ENCODE measurements at places on chromosomes 2 and 18. TPM values are rescaled to one million over a fixed set of nuclear protein-coding genes. Genes with fewer than 3 reads are reported as not detected.

Gene OSBPL1A
- total RNA-seq: 3.5 TPM

Gene DNAH7
- not detected for total RNA-seq

Gene RNU2-63P
- 4.3 TPM for total RNA-seq

Gene UGT1A1
- total RNA-seq: not detected

Gene BMP10
- not detected for total RNA-seq

Gene DNAJC5G
- total RNA-seq: not detected

DNA sequence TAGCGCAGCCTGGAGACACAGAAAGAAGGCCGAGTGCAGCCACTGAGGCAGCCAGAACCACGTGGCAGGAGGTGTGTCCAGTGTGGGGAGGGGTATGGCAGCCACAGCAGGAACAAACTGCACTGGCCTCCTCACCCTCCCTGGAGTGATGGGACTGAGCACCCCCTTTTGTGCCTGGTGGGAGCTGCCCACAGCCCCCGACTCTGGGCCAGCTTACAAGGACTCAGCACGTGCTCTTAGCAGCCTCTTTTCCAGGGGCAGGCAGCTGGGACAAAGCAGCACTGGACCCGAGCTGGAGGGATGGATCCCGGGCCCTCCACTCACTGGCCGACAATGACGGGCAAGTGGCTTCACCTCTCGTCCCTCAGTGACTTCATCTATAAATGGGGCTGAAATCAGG, 5.2 kb upstream of the KLF11 start:
- no peak overlapping the region for H3K4me3 ChIP-seq
- no peaks in the 10 kb centered on the region for H3K27me3 ChIP-seq
- no peak overlapping the region for H3K27ac ChIP-seq
- DNase-seq: no peak

DNA sequence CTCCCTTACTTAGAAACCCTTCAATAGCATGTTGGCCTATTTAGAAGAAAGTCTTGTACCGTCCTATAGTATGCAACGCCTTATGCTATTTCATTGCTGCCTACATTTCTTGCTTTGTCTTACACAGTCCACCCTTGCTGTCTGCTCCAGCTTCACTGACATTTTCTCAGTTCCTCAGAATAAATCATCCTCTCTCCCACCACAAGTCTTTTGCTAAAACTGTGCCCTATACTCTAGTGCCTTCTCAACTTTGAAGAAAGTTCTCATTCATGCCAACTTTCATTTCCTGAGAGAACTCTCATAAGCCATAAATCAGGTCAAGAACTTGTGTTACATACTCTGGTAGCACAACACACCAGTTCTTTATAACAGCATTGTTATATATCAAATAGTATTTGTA, 54.3 kb upstream of the COL3A1 start:
- H3K36me3 ChIP-seq: no peaks in the 10 kb centered on the region
- no peak overlapping the region for H3K27ac ChIP-seq
- DNase-seq: no peak
- H3K4me1 ChIP-seq: no peaks in the 10 kb centered on the region

- no peaks in the 10 kb centered on the region for H3K4me1 ChIP-seq
- no peak overlapping the region for H3K27ac ChIP-seq
- H3K36me3 ChIP-seq: no peaks in the 10 kb centered on the region
- H3K27me3 ChIP-seq: no peaks in the 10 kb centered on the region
- H3K4me3 ChIP-seq: no peak overlapping the region
Measured at GRCh38 chr2:127129937-127130336, 23.0 kb upstream of the BIN1 start.

GRCh38 chr2:127594116-127594591, 51.8 kb upstream of the GPR17 start:
- no peak overlapping the region for H3K4me3 ChIP-seq
- no peak for DNase-seq

GRCh38 chr2:146262606-146263005, 1582.2 kb upstream of the ACVR2A start:
- DNase-seq: no peak
- no peak overlapping the region for H3K27ac ChIP-seq
- H3K4me1 ChIP-seq: no peaks in the 10 kb centered on the region
- no peak overlapping the region for H3K4me3 ChIP-seq

GRCh38 chr18:48319801-48320638, 89.2 kb downstream of the ZBTB7C start:
- DNase-seq: no peak
- H3K27ac ChIP-seq: no peak overlapping the region
- no peak overlapping the region for H3K4me3 ChIP-seq

DNA sequence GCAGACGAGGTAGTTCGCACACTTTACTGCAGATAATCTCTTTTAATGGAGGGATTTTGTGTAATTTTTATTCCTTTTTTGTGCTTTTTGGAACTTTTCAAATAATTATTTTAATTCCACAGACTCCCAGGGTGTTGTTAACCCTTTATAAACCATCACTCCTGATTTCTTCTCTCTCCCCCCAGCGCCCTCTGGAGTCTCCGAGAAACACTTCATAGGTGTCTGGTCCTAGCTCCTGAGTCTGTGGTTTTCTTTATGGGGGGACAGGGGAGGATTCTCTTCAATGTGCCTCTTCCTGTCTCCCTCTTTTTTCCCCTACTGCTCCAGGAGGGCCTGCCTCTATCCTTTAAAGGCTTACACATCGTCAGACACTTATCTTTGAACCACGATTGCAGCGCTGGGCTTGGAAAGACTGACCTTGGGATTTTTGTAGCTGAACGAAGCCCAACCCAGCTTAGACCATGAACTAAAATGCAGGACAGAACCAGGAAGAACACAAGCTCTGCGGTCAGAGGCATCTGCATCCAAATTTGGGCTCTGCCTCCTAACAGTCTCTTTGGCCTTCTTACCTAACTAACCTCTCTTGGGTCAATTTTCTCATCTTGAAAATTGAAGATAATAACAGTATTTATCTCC, 7.1 kb upstream of the PKDCC start:
- H3K27me3 ChIP-seq: peaks cover 4% of the 10 kb centered on the region
- H3K4me3 ChIP-seq: no peak overlapping the region
- DNase-seq: no peak
- no peak overlapping the region for H3K27ac ChIP-seq
- H3K36me3 ChIP-seq: no peaks in the 10 kb centered on the region

DNA sequence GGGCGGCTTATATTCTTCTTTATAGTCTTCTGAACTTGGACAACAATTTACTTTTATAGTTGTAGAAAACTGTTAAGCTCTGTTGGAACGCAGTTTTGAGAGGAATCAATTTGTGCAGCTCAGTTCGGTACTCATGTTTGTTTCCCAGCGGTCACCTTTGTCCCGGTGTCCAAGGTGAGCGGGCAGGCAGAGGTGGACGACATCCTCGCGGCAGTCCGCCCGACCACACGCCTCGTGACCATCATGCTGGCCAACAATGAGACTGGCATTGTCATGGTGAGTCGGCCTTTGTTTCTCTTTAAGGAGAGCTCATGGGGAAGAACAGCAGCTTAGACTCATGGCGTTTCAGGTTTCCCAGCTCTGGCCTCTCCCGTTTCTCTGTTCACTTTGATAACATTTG, 18.6 kb upstream of the ESPNL start:
- no peaks in the 10 kb centered on the region for H3K27me3 ChIP-seq
- H3K27ac ChIP-seq: no peak overlapping the region
- no peaks in the 10 kb centered on the region for H3K4me1 ChIP-seq
- no peak for DNase-seq

GRCh38 chr2:12236136-12236844, 480.4 kb upstream of the TRIB2 start:
- H3K4me3 ChIP-seq: no peak overlapping the region
- no peaks in the 10 kb centered on the region for H3K4me1 ChIP-seq
- H3K27me3 ChIP-seq: no peaks in the 10 kb centered on the region
- no peaks in the 10 kb centered on the region for H3K36me3 ChIP-seq
- H3K27ac ChIP-seq: no peak overlapping the region
- DNase-seq: no peak

GRCh38 chr2:46187112-46187618, 110.0 kb upstream of the EPAS1 start:
- no peaks in the 10 kb centered on the region for H3K36me3 ChIP-seq
- H3K27ac ChIP-seq: no peak overlapping the region
- H3K4me3 ChIP-seq: no peak overlapping the region
- H3K27me3 ChIP-seq: no peaks in the 10 kb centered on the region
- peak; percentile 5 for DNase-seq
- peaks cover 8% of the 10 kb centered on the region for H3K4me1 ChIP-seq

DNA sequence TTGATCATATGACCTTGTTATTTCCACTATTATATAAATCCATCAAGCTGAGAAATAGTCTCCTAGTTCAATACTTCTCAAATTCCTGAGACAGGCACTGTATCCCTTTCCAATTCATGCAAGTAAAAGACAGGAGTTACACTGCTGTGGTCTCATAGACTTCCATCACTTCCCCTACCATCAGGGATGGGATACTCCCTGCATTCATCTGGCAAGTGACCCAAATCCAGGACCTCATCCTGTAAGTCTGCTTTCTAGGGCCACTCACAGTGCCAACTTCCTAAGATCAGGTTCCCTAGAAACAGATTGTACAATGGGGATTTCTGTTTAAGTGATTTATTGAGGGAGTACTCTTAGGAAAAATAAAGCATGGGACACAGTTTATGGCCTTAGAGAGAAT, 424.0 kb upstream of the CDH7 start:
- no peaks in the 10 kb centered on the region for H3K36me3 ChIP-seq
- H3K4me1 ChIP-seq: no peaks in the 10 kb centered on the region
- no peak overlapping the region for H3K27ac ChIP-seq
- no peak overlapping the region for H3K4me3 ChIP-seq

- DNase-seq: no peak
- H3K4me1 ChIP-seq: peaks cover 49% of the 10 kb centered on the region
- H3K4me3 ChIP-seq: no peak overlapping the region
- H3K27ac ChIP-seq: no peak overlapping the region
- H3K27me3 ChIP-seq: no peaks in the 10 kb centered on the region
- no peaks in the 10 kb centered on the region for H3K36me3 ChIP-seq
Measured at GRCh38 chr18:46247942-46248341, 143.8 kb downstream of the HAUS1 start.

DNA sequence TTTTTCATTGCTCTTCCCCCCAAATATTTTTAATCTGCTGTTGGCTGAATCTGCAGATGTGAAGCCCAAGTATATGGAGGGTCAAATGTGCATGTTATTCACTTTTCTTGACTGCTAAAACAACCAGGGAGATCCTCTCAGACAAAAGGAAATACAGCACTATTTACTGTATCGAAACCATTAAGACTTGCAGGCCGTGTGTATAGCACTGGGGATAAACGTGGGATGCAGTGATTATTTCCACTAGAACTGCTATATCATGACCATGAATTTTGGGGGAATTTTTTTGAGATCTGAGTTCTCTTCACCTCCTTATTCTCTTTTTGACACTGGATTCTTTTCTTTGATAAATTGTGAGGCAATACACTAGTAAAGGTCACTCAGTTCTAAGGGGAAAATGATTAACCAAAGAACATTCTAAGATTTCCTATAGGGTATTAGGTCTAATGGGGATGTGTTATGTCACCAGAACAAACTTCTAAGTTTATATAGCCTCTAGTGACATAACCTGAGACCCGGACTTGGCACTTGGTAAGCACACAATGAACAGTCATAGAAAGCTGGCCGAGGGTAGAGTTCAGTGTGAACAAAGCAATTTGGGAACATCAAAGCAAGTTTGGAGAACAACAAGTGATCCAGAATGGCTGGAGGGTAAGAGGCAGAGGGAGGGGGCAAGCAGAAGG, 14.9 kb upstream of the UGT1A1 start:
- DNase-seq: no peak
- no peaks in the 10 kb centered on the region for H3K27me3 ChIP-seq
- no peak overlapping the region for H3K27ac ChIP-seq

DNA sequence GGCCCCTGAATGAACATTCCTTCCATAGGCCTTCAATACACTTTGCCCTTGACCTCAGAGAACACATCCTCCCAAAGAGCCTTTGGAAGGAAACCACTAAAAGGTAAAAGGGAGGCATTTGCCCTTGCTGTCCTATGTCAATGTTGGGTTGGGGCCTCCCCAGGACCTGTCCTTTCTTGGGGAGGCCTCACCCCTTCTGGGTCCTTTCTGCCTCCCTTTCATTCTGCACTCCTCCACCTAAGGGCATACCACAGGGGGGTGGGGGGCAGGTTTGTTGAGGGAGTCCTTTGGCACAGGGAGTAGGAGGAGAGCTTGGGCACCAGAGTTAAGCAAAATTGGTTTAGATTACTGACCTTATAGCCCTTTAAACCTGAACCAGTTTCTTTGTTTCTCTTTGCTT, 32.5 kb upstream of the ATP6V1B1 start:
- peaks cover 43% of the 10 kb centered on the region for H3K27me3 ChIP-seq
- H3K4me3 ChIP-seq: no peak overlapping the region
- H3K36me3 ChIP-seq: no peaks in the 10 kb centered on the region
- DNase-seq: no peak

- DNase-seq: no peak
- H3K36me3 ChIP-seq: no peaks in the 10 kb centered on the region
- no peaks in the 10 kb centered on the region for H3K4me1 ChIP-seq
- H3K4me3 ChIP-seq: no peak overlapping the region
- no peaks in the 10 kb centered on the region for H3K27me3 ChIP-seq
Measured at GRCh38 chr2:142033393-142033792, 97.4 kb downstream of the LRP1B start.

DNA sequence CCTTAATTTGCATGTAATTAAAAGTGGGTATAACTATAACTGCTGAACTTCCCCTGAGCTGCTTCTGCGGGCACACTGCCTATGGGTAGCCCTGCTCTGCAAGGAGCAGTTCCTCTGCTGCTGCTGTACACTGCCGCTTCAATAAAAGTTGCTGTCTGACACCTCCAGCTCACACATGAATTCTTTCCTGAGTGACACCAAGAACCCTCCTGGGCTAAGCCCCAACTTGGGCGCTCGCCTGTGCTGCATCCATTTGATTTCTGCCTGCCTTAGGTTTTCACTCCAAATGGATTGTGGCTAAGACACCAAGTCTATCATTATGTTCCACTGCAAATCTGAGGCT, 215.7 kb downstream of the ANAPC1 start:
- H3K36me3 ChIP-seq: no peaks in the 10 kb centered on the region
- no peak overlapping the region for H3K27ac ChIP-seq
- no peaks in the 10 kb centered on the region for H3K4me1 ChIP-seq

DNA sequence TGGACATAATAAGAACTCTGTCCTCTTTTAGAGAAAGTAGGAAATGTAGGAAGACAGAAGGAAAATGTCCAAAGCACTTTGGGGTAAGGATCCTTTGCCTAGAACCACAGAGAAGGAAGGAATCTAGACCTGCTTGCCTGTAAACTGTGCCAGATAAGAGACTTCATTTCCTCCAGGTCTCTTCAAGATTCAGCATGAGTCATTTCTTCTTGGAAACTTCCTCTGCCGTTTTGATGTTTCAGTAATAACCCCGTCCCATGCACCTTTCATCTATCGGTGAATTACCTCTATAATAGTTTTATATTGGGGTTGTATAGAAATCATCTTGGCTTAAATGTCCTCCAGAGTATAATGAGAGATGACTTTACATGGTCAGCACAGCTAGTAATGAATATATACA, 63.2 kb upstream of the LRATD1 start:
- H3K27ac ChIP-seq: no peak overlapping the region
- no peaks in the 10 kb centered on the region for H3K4me1 ChIP-seq
- DNase-seq: no peak
- no peaks in the 10 kb centered on the region for H3K27me3 ChIP-seq
- no peaks in the 10 kb centered on the region for H3K36me3 ChIP-seq

All from CD4-positive, alpha-beta memory T cell (primary cell).